ENCODE measurements at places on chromosomes 7 and 10.

DNA sequence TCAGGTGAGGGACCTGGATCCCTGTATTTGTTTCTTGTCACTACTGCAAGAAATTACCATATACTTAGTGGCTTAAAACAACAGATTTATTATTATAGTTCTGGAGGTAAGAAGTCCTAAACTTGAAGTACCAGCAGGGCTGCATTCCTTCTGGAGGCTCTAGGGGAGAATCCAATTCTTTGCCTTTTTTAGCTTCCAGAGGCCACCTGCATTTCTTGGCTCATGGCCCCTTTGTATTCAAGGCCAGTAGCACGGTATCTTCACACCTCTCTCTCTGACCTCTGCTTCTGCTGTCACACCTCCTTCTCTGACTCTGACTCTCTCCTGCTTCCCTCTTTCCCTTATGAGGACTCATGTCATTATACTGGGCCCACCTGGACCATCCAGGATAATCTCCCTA, 2.2 kb upstream of the LHPP start:
- no peak for DNase-seq

- no peak for DNase-seq
Observed at GRCh38 chr7:54543051-54543488, 895 bp downstream of the VSTM2A start.

DNA sequence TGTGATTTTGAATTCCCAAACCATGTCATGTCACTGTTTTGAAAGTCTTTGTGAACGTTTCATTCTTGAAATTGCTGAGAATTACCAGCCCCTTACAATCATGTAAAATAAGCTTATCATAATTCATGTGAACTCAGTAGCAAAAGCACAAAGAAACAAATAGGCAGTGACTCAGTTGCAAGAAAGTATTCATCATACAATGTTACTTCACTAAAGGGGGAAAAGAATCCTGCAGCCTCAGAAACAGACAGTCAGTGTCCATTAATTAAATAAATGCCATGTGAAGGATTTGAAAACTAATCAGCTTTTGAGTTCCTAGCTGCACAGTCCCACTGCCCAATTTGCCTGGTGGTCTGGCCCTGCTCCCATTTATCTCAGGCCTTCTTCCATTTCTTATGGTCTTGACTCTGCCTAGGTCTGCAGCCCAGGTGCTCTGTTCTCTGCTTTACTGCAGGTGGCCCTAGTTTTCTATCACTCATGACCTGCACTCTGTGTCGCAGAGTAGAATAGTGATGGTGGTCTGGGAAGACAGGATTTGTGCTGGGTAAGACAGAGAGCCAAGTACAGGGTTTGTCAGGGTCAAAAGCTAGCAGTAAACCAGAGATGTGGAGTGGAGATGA, 99.7 kb downstream of the PLCE1 start:
- no peak for DNase-seq

DNA sequence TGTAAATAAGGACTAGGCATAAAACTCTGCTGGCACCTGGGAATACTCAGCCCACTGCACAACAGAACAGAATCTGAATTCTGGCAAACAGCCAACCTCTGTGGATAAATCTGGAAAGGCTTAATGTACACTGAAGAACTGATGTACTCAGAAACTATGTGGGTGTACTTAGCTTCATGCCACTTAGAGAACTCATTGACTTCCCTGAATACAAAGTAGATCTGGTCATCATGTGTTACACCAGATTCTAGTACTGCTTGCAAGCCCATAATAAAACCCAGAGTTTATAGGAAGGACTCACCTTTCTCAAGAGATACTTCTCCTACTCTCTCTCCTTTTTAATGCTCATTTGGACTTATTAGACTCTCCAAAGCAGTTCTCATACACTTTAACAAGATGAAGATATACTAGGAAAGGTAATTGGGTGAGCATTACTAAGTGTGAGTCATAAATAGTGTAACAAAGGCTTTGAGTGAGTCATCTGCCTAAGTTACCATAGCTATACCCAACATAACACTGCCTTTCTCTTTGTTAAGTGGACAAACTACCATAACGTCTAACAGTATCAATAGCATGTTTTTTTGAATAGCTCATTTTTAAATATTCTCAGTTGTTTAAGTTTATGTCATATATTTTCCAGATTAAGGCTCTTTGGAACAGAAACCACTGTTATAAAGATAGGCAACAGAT, 309.1 kb downstream of the MDFIC start:
- DNase-seq, result no peak

DNA sequence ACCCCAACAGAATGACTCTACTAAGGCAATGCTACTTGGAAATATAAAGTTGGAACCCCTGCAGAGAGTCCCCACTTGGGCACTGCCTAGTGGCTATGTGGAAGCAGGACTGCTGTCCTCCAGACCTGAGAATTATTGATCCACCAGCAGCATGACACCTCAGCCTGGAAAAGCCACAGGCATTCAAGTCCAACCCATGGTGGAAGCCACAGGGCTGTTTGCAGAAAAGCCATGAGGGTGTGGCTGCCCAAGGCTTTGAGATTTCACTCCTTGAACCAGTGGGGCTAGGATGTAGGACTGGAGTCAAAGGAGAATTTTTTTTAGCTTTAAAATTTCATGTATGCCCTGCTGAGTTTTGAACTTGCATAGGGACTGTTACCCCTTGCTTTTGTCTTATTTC, 13.6 kb upstream of the GHRHR start:
- no peak for DNase-seq

GRCh38 chr7:110307776-110308175, 783.2 kb upstream of the LRRN3 start:
- no peak for DNase-seq

DNA sequence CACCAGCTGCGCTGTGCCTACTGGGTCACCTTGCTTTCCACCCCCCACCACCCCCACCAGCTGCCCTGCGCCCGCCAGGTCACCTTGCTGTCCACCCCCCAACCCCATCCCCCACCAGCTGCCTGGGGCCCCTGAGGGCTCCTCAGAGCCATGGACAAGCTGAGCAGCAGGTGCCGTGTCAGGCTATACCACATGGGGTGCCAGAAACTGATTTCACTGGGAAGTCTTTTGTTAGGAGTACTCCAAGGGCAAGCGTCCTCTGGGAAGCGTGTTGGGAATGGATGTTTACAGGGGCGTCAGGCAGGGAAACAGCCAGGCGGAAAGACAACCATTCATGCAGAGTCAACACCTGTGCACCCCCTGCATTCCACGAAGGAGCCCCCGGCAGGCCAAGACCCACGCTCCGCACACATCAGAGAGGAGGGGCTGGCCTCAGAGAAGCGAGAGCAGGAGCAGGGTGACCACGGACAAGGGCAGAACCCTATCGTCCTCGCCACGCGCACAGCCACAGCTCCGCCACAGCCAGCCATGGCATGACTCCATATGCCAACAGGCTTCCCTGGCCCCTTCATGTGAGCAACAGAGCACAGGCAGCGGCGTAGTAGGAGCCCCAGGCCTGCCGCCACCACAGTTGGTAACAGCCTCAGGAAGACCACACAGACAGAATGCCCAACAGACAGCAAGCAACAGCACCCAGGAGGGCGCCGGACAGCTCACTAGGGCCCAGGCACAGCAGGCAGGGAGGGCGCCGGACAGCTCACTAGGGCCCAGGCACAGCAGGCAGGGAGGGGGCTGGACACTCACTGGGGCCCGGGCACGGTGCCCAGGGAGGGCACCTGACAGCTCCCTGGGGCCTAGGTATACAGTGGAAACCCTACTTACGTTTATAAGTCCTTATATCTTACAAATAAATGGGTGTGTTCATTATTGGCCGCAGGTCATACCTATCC, 180.8 kb downstream of the MAD1L1 start:
- DNase-seq, result no peak

- no peak for DNase-seq
Observed at GRCh38 chr10:20457649-20458048, 439.5 kb downstream of the NEBL start.

DNA sequence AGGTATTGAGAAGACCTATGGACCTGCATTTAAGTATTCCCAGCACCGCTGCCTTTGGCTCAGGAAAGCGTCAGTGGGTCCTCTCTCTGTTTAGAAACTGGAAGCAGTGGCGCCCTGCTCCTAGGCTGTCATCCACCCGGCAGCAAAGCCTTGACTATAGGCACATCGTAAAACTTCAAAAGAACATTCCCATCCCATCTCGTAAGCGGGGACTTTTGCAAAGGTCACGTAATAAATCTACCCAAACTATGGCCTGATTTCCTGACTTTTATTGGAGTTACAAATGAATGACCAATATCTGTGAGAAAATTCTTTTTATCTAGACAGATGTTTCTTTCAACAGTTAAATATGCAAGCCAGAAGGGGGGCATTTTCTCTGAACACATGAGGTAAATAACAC, 115.8 kb upstream of the TCERG1L start:
- no peak for DNase-seq

- no peak for DNase-seq
Observed at GRCh38 chr7:15317215-15317614, 244.6 kb downstream of the AGMO start.
